Spleen (tissue), 13 donors: ENCODE measurements at places on chromosomes 11 and 22. TPM values are rescaled to one million over a fixed set of nuclear protein-coding genes. Genes with fewer than 3 reads are reported as not detected.

- H3K4me3 ChIP-seq, result no peak overlapping the region
- no peak overlapping the region for H3K27ac ChIP-seq
- H3K36me3 ChIP-seq, result peaks cover 38% of the 10 kb centered on the region
Observed at GRCh38 chr22:28002181-28002700, 83.2 kb upstream of the PITPNB start.

DNA sequence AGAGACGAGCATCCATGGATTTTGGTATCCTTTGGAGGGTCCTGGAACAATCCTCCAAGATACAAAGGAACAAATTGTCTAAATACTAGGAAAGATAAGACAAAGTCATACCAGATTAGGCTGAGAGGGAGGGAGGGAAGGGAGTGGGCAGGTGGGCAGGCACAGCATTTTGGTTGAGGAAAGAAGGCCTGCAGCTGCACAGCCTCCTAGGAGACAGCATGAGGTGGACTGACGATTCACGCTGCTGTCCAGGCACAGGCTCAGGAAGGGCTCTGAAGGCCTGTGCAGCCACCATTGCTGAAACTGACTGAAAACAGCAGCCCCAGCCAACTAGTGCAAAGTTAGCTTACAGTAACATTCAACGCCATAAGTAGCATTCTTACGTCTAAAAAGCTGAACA lies 64.7 kb downstream of the PACSIN2 start:
- no peak for DNase-seq
- H3K27ac ChIP-seq, result no peak overlapping the region
- H3K36me3 ChIP-seq, result no peaks in the 10 kb centered on the region

DNA sequence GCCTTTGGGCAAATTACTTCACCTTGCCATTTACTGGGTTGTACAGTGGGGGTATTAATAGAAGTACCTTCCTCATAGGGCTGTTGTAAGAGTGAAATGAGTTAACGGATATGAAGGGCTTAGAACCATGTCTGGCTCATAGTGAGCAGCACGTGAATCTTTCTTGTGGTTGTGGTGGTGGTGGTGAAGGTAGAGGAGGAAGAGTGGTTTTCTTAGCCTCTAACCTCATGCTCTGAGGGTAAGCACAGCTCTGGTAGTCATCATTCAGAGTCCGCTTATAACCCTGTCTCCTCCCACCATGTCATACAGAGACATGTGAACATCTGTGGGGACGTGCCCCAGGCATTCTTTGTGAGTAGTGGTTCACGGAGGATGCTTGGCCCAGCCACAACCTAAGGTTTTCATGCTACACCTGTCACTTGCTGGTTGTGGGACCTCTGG lies 43.6 kb downstream of the TEAD1 start:
- DNase-seq, result no peak
- H3K27ac ChIP-seq, result no peak overlapping the region
- H3K27me3 ChIP-seq, result no peaks in the 10 kb centered on the region
- H3K4me3 ChIP-seq, result no peak overlapping the region
- H3K4me1 ChIP-seq, result no peaks in the 10 kb centered on the region

The DCHS1 gene
- polyA plus RNA-seq, result 7.6 TPM

DNA sequence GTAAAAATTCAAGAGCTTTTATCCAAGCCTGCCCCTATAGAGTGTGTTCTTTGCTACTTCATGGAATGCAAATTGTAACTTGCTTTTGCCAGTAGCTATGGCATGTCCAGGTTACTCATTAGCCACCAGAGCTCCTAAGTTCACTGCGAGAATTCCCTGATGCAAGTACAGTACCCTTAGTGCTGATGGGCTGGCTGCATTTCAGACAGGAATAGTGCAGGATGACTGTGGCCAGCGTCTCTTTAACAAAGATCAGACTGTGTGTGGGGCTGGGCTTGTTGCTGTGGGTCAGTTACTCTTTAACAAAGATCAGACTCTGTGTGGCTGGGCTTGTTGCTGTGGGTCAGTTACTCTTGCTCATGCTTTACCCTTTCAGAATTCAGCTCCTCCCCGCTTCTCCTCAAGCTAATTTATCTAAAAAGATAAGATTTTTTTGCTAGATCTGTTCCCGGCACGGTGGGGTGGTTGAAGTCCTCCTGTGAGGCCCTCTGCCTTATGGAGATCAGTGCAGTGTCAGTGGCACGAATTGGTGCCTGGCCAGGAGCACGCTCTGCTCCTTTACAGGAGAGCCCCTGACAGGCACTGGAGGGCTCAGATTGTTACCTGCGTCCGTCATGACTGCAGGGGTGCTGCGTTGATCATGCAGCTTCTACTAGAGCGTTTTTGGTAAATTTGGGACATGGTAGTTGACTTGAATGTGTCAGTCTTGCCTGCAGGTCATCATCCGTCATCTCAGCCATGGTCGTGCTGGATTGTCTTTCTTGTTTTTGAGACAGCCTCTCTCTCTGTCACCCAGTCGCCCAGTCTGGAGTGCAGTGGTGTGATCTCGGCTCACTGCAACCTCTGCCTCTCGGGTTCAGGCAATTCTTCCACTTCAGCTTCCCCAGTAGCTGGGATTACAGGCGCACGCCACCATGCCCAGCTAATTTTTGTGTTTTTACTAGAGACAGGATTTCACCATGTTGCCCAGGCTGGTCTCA lies 27.0 kb downstream of the AP2A2 start:
- H3K36me3 ChIP-seq, result peaks cover 11% of the 10 kb centered on the region
- no peak overlapping the region for H3K27ac ChIP-seq
- H3K4me1 ChIP-seq, result peaks cover 62% of the 10 kb centered on the region
- no peak for DNase-seq
- H3K4me3 ChIP-seq, result no peak overlapping the region

The OR51I1 gene
- not detected for polyA plus RNA-seq

GRCh38 chr22:46422896-46423295 lies 87.4 kb downstream of the TRMU start:
- no peaks in the 10 kb centered on the region for H3K36me3 ChIP-seq
- H3K4me1 ChIP-seq, result peaks cover 8% of the 10 kb centered on the region
- no peaks in the 10 kb centered on the region for H3K27me3 ChIP-seq
- DNase-seq, result no peak

- no peaks in the 10 kb centered on the region for H3K4me1 ChIP-seq
- no peak overlapping the region for H3K4me3 ChIP-seq
- peaks cover 82% of the 10 kb centered on the region for H3K36me3 ChIP-seq
- DNase-seq, result no peak
- H3K27ac ChIP-seq, result no peak overlapping the region
Observed at GRCh38 chr22:21961886-21962654, 9.4 kb upstream of the PPM1F start.

The SCGB1D2 gene
- not detected for polyA plus RNA-seq

- no peak for DNase-seq
- no peak overlapping the region for H3K4me3 ChIP-seq
- peak overlapping the region; percentile 69 for H3K27ac ChIP-seq
- peaks cover 99% of the 10 kb centered on the region for H3K36me3 ChIP-seq
Observed at GRCh38 chr11:35227576-35228327, 88.8 kb downstream of the CD44 start.
